ENCODE measurements at places on chromosomes 16 and 17.

DNA sequence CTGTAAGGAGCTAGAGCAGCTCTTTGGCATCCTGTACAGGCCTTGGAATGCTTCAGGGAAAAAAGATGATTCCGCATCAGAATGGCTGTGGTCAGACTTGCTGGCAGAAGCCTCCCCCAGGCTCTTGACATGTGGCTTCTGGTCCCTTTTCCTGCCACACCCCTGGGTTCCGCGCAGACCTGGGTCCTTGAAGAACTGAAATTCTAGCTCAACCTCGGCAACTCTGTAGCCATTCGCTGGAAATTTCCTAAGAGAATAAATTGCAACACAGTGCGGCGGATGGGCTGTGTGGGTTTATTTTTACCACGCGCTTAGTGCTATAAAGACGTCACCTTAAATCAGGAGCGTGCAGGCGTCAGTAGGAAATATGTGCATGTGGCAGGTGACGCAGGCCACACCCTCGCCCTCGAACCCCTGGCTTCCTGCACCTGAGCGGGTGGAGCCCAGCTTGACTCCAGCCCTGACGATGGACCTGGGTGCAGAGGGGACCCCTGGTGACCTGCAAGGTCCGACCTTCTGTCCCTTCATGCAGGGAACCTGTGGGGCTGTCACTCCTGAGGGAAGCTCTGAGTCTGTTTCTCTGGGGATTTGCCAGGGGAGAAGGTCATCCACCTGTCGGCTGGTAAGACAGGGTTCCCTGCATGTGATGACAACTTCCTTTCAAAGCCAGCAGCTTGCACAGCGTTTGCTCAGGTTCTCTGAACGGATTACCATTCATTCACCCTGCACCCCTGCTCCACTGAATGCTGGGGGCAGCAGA lies 46.3 kb downstream of the METRNL start:
- no peak for DNase-seq

DNA sequence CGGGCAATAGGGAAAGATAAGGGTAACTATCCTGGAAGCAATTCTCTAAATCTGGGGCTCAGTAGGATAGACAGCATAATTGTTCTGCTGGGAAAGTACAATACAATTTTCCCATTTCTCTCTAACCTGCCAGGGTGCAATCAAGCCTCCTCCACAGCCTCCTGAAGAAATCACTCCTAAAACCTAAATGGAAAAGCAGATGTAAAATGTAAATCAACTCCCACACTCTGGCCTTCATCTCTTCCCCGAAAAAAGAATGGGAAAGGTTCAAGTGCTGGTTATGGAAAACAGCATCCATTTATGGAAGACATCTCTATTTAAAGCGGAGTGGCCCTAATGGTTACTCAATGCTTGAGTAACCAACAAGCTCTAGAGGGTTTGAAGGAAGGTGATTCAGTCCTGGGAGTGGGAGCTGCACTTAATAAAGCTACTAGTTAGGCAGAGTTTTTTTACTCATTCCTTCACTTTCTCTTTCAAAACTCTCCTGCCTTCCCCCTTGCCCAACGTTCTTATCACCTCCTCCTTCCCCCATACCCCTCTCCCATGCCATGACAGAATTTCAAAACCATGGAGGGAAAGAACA lies 5.1 kb downstream of the MMD start:
- no peak for DNase-seq

DNA sequence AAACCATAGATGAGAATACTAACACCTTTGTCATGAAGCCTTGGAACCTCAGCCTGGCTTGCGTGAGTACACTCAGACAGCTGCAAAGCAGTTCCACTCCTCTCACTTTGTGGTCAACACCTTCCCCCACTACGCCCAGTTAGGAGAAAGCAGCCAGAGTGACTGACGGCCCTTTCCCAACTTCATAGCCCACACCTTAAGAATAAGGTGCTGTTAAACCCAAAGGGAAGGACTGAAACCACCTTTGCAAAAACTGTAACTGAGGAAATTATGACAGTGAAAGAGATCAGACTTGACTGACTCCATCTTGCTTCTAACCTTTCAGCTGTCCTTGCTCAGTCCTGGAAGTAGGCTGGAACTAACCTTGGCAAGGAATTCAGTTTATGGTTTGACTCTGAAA lies 13.7 kb downstream of the N4BP1 start:
- no peak for DNase-seq

GRCh38 chr17:9291912-9292560 lies 270.7 kb downstream of the NTN1 start:
- peak; percentile 2 for DNase-seq

DNA sequence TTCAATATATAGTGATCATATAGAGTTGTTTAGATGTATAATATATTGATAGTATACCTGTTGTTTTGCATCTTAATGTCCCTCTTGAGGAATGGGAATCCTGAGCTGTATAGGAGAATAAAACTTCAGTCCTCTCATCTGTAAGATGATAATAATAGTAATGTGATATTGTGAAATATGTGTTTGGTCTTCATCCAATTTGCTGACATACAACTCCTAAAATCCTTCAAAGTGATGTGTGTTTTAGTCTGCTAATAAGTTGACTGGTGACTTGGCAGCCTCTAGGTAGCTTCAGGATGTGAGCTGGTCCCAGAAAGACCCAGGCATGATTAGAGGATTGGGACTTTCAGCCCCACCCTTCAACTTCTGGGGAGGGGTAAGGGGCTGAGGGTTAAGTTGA lies 22.8 kb upstream of the NFAT5 start:
- no peak for DNase-seq

GRCh38 chr17:18252160-18252559 lies 6.4 kb downstream of the FLII start:
- DNase-seq = no peak

DNA sequence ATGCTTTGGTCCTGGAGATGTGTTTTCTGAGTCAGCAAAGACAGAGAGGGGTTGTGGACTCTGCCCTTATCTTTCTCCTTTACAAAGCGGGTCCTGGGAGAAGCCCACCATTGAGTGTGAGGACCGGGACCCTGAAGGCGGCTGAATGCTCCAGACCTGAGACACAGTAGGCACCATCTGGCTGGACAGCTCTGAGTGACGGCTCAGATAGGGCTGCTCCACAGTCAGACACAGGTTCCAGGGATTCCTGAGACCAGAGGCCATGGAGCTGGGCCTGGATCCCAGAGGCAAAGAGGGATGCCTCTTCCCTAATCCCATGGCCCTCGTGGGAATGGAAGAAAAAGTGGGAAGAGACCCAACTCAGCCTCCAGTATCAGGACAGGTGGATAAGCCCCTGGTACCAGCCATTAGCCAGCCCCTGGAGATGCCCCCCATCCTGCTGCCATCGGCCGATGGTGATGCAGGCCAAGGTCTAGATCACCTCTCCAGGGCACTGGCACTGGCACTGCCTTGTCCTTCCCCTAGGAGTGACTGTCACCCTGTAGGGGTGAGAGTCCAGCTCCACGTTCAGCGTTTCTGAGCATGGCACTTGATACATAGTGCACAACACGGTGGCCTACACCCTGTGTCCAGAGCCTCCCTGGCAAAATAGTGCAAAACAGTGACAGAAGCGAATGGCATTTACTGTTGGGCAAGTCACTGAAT lies 4.7 kb downstream of the MMP15 start:
- no peak for DNase-seq

GRCh38 chr17:63609816-63610573 lies 9.3 kb downstream of the TACO1 start:
- DNase-seq = no peak

- DNase-seq = no peak
Measured at GRCh38 chr17:15232517-15232915, 32.6 kb downstream of the PMP22 start.

- DNase-seq = no peak
Measured at GRCh38 chr17:43524945-43525575, 21.1 kb downstream of the ETV4 start.

- DNase-seq = no peak
Measured at GRCh38 chr16:72793017-72793416, 254.9 kb downstream of the ZFHX3 start.

GRCh38 chr16:60729051-60729450 lies 1307.2 kb downstream of the CDH8 start:
- no peak for DNase-seq

DNA sequence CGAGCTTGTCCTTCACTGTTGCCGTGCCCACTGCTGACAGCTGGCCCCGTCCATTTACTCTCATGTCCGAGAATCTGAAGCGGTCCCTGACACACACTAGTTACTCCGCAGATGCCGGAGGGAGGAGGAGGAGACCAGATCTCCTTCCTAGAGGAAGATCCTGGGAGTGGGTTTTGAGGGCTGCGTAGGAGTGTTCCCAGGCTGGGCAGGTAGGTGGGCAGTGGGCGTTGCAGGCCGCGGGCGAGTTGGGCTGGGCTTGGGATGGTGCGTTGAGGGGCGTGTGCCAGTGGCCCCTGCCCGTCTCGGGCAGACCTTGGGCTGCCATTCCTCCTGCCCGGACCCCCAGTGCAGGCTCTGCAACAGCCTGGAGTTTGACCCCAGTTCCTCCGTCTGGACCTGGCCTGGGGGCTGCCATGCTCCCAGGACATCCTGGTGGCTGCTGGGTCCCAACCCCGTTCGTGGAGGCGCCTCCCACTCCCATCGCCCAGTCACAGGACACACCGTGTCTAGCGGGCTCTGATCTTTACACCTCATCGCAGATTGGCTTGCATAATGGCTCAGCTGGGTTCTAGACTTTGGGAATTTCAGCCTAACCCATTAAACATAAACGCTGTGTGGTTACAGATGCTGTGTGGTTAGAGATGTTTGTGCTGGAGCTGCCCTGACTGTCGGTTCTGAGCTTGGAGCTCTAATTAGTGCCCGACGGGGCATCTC lies 22.8 kb downstream of the CACNA1H start:
- no peak for DNase-seq

DNA sequence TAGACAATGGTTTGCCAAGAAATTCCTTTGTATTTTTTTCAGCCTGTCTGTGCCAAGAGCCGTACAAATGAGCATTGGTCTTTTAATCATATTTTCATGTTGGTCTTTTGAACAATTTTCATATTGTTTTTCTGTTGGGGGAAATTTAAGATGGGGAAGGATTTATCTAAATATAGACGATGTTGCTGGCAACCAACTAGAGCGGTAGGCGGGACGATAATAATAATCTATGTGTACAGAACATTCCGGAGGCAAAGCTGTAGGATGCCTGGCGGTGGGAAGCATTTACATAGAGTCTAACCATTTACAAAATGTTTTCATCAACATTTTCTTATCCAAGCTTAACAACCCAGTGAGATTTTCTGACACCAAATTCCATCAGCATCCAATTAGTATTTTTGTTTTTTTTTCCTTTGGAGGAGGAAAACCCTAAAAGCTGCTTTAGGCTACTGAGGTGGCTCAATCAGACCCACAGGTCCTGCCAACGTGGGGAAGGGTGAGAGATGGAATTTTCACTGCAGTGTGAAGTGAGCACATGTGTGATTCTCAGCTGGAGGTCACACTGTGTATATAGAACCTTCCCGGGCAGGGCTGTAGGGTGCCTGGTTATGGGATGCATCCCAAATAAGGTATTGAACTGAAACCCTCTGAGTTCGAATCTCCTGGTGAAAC lies 11.7 kb upstream of the SEC14L1 start:
- DNase-seq = no peak

GRCh38 chr16:85369741-85370528 lies 243.2 kb upstream of the GSE1 start:
- DNase-seq = peak; percentile 36

GRCh38 chr17:81159611-81160265 lies 5.6 kb upstream of the PVALEF start:
- no peak for DNase-seq

DNA sequence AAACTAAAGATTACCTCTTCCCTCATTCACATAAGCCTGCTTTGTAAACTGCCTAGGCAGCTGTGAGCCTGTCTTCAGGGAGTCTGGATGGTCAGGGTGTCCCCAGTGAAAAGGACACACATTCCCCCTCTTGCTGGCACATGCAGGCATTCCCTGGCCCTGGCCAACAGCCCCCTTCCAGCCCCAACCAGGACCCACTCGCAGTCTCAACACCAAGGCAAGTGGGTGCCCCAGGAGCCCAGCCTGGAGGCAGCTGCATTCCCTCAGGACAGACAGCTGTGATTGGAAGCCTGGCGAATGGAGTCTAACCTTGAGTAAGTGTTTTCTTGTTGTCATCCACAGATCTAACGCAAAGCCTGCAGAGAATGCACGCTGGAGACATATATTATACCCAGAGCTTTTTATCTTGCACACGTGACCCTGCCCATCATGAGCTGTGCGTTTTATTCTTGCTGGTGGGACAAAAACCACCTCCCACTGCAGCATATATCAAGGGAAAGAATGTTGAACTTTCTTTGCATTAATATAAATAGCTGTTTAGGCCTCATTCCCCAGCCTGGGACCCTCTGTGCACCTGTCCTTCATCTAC lies 95.0 kb upstream of the LHX1 start:
- no peak for DNase-seq

GRCh38 chr17:75250009-75250471 lies 11.4 kb downstream of the GGA3 start:
- DNase-seq = peak; percentile 46

DNA sequence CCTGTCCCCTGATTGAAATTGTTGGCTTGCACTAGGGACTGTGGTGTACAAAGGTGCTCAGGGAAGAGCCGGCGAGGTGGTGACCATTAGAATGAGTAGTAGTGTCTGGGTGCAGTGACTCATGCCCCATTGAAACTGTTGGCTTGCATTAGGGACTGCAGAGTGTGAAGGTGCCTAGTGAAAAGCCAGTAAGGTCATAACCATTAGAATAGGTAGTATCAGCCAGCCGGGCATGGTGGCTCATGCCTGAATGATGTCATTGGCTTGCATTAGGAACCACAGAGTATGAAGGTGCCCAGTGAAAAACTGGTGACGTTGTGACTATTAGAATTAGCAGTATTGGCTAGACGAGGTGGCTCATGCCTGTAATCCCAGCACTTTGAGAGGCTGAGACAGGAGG lies 78.9 kb downstream of the ABCC6 start:
- no peak for DNase-seq

- DNase-seq = peak; percentile 57
Measured at GRCh38 chr16:1309888-1310831, 724 bp downstream of the UBE2I start.

GRCh38 chr16:47069841-47070584 lies 73.7 kb downstream of the NETO2 start:
- no peak for DNase-seq

DNA sequence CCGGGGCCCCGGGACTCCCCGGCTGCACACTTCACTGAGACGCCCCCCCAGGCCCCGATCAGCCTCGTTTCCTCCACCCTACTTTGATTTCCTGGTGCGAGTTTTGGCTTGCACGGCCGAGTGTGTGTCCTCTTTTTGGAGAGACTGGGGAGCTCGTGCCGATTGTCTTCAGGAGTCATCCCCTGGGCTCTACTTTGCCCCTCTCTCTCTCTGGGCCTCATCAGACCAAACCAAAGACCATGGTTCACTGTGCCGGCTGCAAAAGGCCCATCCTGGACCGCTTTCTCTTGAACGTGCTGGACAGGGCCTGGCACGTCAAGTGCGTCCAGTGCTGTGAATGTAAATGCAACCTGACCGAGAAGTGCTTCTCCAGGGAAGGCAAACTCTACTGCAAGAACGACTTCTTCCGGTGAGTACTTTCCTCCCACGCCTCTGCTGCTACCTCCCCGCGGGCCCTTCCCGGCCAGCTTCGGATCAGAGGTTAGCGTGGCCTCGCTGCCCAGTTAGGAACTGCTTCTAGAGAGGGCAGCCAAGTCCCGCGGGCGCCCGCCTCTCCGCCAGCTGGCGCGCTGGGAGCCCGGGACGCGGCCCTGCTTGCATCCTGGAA lies 787 bp downstream of the LHX1 start:
- DNase-seq = no peak

GRCh38 chr17:67082107-67082506 lies 37.8 kb downstream of the CACNG1 start:
- no peak for DNase-seq
